NCI-H2029 (cell line): ENCODE measurements at places on chromosomes 6 and 20.
A peak's percentile ranks its signal among the peaks of the same experiment; 100 is the strongest.

DNA sequence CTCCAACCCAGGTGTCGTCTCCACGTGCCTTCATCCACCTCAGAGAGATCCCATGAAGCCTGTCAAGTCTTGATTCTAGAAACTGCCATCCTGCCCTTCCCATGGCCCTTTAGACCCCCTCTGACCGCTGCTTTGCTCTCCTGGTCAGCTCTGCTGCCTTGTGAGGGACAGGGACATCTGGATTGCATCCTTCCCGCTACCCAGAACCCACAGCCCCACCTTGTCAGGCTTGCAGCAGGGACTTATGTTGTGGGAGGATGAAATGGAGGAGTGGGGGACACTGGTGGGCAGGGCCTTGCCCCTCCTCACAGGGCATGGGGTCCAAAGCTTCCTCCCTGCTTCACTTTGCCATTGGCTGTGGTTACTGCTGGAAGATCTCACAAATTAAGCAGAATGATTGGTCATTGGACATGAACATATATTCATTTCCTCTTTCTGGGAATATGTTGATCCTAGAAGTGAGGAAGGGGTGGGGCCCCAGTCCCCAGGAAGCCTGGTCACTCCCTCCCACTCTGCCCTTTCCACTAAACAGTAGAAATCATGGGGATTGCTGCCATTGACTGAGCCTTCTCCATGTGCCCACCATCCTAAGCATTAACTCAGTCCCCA, 4.5 kb downstream of the GLP1R start:
- no peak for DNase-seq

- no peak for DNase-seq
Observed at GRCh38 chr20:50898475-50898874, 32.8 kb downstream of the ADNP start.

GRCh38 chr20:10012464-10012863, 22.3 kb upstream of the ANKEF1 start:
- no peak for DNase-seq

DNA sequence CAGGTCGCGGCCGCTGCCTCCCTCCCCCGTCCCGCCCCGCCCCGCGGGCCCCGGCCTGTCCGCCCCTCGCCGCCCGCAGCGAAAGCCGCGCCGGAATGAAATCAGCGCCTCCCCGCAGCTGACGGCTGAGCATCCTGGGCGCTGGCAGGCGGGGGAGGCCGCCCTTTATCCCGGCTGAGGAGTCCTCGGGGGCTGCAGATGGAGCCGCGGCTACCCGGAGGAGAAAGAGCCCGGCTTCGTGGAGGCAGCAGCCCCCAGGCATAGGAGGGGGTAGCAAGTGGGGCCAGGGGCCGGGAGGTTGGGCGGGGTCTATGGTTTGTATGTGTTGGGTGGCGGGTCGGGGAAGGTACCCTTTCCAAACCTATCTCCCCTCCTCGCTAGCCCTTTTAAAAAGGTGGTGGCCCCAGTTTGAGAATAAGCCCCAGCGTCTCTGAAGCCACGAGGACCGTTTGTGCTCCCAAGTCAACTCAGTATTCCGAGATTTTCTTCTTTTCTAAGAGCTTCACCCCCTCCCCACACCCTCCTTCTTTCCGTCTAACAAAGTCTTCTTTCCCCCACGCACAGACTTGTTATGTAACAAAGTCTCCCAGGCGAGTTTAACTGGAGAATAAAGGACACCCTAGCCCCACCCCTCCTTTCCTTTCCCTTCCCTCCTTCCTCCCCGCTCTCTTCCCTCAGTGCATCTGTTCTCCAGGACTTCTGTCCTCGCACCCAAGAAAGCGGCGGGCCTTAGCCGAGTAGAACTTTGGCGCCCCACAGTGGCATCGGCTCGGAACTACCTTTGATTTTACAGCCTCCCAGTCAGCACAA, 11.0 kb downstream of the POU3F2 start:
- peak; percentile 80 for DNase-seq

DNA sequence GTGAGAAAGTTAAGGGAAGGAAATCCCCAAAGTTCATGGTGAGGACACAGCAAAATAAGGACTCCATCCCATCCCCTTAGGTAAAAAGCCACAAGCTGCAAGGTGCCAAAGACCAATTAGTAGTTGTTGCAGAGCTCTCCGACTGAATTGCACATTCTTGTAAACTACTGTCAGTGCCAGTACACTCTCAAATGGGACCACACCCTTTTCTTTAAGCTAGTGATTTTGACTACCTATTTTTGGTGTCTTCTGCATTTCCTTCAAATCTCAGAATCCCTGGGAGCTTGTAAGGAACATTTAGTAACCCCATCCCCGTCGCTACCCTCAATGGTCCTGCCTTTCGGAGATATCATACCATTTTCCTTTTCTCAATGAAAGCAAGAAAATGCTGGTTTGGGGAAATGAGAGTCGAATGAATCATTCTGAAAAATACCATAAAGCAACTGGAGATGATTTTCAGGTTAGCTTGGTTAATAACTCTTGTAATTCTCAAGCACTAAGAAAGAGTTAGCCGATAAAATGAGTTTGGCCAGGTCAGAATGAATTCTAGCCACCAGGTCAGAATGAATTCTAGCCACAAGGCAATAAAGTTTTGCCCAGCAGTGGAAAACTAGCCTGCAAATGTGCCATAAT, 5.2 kb upstream of the HMGN3 start:
- no peak for DNase-seq
